Thyroid gland (tissue), 4 donors: ENCODE measurements at places on chromosomes 1 and 21. TPM values are rescaled to one million over a fixed set of nuclear protein-coding genes. Genes with fewer than 3 reads are reported as not detected.
A peak's percentile ranks its signal among the peaks of the same experiment; 100 is the strongest.

DNA sequence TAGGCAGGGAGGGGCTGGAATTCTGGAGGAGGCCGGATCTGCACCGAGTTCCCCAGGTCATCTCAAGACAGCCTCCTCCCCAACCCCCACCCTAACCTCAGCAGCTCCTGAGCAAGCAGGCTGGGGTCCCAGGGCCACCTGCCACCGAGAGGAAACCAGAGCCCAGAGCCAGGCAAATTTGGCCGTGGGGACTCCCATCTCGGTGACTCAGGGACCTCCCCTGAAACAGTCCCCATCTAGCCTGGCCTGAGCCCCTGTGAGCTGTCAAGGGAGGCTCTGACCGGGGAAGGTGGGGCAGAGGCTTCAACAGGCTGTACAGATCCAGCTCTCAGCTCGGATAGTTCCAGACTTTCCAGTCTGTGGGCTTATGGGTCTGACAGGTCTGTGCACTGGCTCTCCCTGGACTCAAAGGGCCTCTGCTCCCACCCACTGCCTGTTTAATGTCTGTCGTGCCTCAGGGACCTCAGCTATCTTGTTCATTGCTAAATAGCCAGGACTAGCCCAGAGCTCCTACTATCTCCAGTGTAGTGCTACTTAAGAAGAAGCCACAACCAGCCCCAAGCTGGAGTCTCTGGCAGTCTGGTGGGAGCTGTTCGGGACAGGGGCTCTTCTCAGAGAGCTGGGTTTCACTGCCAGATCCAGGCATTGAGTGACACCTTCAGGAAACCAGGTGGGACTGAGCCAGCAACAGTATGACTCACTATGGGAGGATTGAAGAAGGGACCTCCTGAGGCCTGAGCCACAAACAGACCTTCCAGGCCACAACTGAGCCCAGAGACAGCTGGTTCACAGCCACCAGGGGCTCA is 25.6 kb downstream of the MATN1 start:
- no peak for DNase-seq

GRCh38 chr1:199290186-199290585 is 651.3 kb downstream of the PTPRC start:
- no peak for DNase-seq

DNA sequence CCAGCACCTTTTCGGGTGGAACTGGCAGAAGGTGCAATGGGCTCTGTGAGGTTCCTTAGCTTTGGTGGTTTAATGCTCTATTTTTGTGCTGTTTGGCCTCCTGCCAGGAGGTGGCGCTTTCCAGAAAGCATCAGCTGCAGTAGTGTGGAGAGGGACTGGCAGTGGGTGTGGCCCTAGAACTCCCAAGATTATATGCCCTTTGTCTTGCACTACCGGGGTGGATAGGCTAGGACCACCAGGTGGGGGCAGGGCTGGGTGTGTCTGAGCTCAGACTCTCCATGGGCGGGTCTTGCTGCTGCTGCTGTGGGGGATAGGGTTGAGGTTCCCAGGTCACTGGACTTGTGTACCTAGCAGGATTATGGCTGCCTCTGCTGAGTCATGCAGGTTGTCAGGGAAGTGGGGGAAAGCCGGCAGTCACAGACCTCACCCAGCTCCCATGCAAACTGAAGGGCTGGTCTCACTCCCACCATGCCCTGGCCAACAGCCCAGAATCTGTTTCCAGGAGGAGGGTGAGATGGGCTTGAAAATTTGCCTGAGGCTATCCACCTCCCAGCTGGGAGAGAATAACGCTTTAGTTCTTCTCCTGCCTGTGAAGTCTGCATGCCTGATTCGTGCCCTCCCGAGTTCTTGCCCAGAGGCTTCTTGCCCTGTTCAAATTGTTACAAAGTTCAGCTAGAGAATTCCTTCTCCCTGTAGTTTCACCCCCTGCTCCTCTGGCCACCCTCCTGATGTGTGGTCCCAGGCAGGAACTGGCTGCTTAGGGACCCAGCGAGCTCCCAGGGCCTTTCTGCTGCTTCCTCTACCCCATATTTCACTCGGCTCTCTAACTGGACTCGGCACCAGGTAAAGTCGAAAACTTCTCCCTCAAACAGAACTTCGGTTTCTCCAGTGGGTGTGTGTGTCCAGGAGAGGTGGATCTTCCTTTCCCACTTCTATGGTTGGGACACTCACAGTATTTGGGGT is 76.5 kb upstream of the BTG3 start:
- peak; percentile 81 for DNase-seq

ZNF695 gene
- 0.24 TPM for total RNA-seq

- DNase-seq = no peak
Observed at GRCh38 chr1:212188599-212189351, 96.4 kb upstream of the PPP2R5A start.
